ENCODE measurements at places on chromosomes 7 and 10.

DNA sequence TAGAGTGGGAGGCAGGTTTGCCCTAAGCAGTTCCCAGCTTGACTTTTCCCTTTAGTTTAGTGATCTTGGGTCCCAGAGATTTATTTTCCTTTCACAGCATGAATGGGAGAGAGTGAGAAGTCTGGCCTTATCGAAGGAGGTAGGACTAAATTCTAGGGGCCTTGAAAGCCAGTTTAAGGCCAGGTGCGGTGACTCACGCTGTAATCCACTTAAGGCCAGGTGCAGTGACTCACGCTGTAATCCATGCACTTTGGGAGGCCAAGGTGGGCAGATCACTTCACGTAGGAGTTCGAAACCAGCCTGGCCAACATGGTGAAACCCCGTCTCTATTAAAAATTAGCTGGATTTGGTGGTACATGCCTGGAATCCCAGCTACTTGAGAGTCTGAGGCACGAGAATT, 392.2 kb downstream of the ACTR3B start:
- DNase-seq, result no peak

- DNase-seq, result no peak
Measured at GRCh38 chr7:144391823-144392255, 11.7 kb downstream of the NOBOX start.

DNA sequence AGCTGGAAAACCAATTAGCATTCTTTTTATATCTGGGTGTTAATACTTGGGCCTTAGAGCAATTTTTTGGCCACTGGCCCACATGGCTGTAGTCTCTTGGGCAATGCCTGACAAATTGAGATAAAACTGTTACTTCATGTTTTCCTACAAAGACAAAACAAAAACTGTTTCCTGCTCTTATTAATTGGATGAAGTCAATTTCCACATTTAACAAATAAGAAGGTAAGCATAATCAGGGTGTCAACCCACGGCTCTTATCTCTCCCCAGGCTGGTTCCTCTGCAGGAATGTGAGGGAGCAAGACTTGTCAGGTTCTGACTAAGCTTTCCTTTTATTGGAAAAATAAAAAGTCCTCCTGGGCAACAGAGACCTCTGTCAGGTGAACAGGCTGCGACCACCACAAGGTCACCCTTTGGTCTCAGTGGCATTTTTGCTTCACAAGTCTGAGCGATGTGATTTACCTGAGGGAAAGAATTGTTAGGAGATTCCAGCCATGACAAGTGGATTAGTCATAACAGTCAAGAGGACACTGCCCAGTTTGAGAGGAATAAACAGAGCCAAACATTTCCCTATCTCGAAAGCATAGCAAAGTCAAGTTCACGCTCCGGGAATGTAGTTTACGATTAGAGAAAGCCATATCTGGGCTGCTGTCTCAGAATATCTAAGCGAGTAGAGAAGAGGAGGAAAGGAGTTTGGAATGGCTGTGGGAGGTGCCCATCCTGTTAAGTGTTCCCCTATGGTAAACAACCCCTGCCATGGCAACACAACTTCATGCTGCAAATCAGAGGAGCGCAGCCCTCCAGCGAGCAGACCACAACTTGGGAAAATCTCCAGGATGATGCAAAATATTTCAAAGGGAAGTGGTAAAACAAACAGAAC, 144.4 kb downstream of the TES start:
- no peak for DNase-seq

DNA sequence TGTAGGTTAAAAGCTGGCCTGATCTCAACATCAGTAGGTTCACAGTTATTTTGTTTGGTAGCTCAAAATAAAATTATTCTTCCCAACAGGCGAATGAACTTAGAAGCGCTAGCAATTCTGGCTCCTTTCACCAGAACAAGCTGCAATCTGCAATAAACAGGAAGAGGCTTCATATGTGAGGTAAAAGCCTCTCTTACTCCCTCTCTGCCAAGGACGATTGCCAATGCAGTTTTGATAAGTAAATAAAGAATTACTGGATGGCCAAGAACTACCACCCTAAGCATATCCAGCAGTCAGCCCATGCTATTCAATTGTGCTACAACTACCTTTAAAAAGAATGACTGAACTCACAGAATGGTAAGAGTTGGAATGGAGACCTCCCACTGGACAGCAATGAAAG, 150.0 kb upstream of the LAMB4 start:
- no peak for DNase-seq

DNA sequence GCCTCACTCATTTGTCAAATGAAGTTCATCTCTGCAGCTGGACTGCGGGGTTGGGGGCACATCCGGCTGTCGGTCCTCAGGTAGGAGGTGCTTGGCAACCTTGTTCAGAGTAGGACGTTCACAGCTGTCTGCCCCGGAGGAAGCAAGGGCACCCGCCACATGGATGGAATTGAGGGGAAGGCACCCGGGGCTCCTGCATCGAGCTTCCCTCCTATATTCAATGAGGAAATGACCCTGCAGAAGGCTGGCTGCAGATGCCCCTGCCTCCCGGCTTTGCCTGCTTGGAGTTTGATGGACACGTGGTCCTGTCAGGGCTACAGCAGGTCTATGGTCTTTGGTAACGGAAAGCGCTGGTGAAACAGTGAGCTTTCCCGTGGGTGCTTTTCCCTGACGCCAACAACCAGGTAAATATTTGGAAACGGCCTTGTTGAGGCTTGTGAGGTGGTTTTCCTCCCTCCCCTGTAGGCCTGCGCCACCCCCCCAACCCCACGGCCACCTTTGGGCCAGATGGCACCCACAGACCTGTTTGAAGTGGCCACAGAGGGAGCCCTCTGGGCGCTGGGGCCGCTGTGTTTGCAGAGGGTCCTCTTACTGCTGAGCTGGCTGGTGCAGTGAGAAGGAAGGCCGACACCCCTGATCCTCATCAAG, 32.9 kb downstream of the HTRA1 start:
- no peak for DNase-seq

GRCh38 chr7:70884440-70884764, 247.5 kb upstream of the GALNT17 start:
- DNase-seq, result no peak

Measured in NCI-H524 treated with DMSO at 0.1 percent for 48 hours (cell line).